Mucosa of gallbladder (tissue), 1 donor: ENCODE measurements at places on chromosomes 11 and 22.
A peak's percentile ranks its signal among the peaks of the same experiment; 100 is the strongest.

DNA sequence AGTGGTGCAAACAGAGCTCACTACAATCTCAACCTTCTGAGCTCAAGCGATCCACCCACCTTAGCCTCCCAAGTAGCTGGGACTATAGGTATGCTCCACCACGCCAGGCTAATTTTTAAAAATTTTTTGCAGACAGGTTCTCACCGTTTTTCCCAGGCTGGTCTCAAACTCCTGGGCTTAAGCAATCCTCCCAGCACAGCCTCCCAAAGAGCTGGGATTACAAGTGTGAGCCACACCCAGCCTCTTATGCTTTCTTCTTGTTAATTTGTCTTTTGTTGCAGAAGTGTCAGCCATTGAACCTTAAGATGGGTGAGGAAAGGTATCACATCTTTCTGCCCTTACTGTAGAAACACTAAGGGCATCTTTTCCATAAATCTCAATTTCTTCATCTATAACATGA, 34.9 kb downstream of the DENND5A start:
- no peak for DNase-seq

DNA sequence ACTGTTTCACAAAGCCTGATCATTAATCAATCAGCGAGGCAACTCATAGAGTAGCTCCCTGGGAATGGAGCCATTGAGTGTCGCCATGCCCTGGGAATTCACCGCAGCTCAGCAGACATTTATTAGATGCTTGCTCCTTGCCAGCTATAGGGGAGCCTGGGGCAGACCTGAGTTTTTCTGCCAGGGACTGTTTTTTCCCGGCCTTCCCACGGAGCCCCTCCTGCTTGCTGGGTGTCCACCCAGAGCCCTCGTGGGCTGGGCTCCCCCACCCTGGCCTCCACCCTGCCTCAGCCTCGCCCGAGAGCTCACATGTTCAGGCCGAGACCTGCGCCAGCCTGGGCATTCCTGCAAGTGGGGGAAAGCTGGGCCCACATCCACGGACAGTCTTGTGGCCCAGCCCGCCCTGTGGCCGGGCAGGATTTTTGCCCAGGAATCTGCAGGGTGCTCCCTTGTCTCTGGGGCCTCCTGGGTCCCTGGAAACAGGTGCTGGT, 64.9 kb downstream of the SMIM38 start:
- DNase-seq: no peak

- DNase-seq: no peak
Measured at GRCh38 chr11:131471976-131472375, 101.6 kb downstream of the NTM start.

- DNase-seq: no peak
Measured at GRCh38 chr11:20178976-20179375, 18.7 kb upstream of the DBX1 start.

- peak; percentile 83 for DNase-seq
Measured at GRCh38 chr11:518463-519202, 11.6 kb upstream of the RNH1 start.

- peak; percentile 93 for DNase-seq
Measured at GRCh38 chr22:19432133-19432851, at the start of gene MRPL40. TSS of gene MRPL40 (plus strand) at chr22:19432545. CDS start at chr22:19432555, 10 bp downstream.

GRCh38 chr11:15627560-15627959, 512.8 kb downstream of the INSC start:
- DNase-seq: no peak

DNA sequence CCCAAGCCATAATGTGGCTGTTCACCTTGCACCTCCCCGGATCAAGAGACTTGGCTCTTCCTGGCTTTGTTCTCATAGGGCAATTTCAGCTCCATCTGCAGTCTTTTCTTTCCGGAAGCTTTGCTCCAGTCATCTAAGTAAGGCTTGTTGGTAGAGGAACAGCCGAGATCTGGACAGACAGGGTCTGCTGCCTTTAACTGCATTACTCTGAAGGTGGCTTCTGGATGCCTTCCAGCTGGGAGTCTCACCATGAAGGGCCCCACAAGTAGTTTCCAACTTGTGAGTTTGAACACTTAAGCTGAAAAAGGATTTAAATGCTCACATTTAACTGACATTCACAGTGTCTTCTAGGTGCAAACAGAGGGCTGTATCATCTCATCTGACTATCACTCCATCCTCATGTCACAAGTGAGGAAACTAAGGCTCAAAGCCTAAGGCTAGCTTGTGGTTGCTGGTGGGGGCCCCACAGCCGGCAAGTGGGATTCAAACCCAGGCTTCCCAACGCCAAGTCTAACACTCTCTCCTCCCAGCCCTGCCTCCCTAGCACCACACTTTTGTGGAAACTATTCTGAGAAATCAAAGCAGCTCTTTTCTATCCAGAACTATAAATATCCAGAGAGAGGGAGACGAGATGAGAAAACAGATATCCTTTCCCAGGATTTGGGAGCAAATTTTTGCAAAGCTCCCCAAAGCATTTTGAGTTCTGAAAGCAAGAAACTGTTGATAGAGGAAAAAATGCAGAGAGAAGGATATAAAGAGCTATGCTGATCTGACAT, 58.4 kb downstream of the GALNT18 start:
- DNase-seq: no peak

DNA sequence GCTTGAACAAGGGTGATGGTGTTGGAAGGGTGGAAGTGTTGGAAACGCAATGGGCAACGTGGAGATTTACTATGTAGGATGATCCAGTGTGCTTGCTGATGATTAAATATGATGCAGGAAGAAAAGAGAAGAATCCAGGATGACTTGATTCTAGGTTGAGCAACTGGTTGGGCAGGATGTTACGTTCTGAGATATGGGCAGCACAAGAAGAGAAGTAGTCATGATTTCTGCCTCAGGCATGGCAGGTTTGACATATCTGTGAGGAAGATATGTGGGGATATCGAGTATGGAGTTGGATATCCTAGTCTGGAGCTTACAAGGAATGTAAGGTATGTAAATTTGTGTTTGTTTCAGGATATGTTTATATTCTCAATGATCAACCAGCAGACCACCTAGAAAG, 1.9 kb downstream of the OR52K1 start:
- no peak for DNase-seq

DNA sequence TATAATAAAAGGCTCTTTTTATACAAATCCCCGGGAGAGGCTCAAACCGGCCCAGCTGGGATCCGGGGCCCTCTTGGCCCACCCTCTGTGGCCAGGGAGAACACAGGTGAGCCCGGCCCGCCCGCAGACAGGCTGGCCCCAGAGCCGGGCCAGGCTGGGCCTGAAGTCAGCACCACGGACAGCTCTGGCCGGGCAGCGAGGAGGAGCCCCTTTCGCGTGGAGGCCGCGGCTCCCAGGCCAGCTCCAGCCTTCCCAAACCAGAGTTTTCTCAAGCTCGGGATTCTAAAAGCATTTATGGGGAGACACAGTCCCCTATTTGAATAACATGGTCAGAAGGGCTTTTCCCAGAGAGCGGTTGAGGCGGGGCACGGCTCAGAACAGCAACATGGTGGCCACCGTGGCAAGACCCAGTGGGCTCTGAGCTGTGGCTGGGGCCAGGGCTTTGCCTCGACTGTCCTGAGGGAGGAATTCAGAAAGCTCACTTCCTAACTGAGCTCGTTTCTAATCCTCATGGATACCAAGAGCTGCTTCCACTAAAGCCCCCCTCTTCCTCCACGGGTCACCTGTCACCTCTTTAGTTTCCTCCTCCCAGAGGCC, 115.4 kb downstream of the BRD1 start:
- DNase-seq: no peak
